ENCODE measurements at places on chromosomes 12 and 14.

- DNase-seq = no peak
Observed at GRCh38 chr14:60773558-60773957, 39.0 kb downstream of the MNAT1 start.

- peak; percentile 21 for DNase-seq
Observed at GRCh38 chr12:89525305-89525823, 483 bp downstream of the POC1B start.

GRCh38 chr14:105477660-105478397, 3.2 kb downstream of the CRIP2 start:
- peak; percentile 84 for DNase-seq

GRCh38 chr14:74907744-74908143, 15.3 kb downstream of the RPS6KL1 start:
- no peak for DNase-seq

- no peak for DNase-seq
Observed at GRCh38 chr12:87920139-87920538, 109.1 kb downstream of the C12orf50 start.

GRCh38 chr12:64792128-64792527, 32.3 kb upstream of the TBC1D30 start:
- DNase-seq = no peak

- DNase-seq = peak; percentile 40
Observed at GRCh38 chr12:57086493-57087009, 2.4 kb upstream of the NAB2 start.

DNA sequence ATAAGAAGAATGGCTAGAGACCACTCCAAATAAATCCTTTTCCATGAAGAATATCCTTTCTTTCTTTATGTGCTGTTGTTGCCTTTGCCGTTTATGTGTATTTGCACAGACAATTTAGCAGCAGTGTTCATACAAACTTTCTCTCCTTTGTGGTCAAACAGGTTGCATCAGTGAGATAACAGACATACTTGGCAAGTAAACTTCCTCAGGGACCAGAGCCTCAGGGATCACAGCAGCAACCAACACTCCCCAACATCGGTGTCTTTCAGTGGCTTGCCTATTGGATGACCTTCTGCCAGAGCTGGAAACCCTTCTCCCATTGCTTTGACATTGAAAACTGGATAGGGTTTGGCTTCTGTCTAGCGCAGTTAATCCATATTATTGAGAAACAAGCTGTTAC, 252.2 kb downstream of the BTG1 start:
- DNase-seq = no peak

- DNase-seq = no peak
Observed at GRCh38 chr12:3371018-3371417, 120.0 kb upstream of the PRMT8 start.

GRCh38 chr14:104819361-104819781, 18.5 kb downstream of the ZBTB42 start:
- no peak for DNase-seq

DNA sequence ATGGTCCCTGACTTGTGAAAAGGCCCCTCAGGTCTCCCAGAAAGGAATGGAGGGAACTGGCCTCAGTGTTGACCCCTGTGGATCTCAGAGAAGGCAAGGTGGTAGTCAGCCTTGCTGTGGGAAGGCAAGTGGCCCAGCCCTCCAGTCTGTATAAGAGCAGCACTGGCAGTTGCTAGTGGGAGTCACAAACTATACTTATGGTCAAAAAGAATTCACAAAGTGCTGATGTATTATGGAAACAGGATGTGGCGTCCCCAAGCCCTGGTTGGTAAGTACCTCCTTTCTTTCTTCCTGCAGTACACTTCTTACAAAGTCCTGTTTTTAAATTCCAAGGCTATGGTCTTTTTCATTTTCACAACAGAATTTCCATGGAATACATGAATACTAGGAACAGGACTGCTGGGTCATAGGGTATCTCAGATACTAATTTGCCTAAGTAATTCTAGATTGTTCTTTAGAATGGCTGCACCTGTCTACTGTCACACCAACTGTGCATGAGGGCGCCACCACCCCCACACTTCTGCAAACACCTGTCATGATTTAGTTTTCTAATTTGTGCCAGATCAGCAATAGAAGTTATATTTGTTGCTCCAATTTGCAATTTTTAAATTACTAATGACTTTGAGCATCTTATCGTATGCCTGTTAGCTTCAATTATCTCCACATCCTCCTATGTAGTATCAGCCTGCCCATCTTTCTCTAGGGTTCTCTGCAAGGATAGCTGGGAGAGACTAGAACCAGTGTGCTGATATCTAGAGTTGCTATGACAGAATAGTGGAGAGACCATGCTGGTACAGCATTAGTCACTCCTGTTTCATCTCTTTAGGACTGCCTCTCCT, 40.7 kb upstream of the TMEM263 start:
- peak; percentile 7 for DNase-seq

DNA sequence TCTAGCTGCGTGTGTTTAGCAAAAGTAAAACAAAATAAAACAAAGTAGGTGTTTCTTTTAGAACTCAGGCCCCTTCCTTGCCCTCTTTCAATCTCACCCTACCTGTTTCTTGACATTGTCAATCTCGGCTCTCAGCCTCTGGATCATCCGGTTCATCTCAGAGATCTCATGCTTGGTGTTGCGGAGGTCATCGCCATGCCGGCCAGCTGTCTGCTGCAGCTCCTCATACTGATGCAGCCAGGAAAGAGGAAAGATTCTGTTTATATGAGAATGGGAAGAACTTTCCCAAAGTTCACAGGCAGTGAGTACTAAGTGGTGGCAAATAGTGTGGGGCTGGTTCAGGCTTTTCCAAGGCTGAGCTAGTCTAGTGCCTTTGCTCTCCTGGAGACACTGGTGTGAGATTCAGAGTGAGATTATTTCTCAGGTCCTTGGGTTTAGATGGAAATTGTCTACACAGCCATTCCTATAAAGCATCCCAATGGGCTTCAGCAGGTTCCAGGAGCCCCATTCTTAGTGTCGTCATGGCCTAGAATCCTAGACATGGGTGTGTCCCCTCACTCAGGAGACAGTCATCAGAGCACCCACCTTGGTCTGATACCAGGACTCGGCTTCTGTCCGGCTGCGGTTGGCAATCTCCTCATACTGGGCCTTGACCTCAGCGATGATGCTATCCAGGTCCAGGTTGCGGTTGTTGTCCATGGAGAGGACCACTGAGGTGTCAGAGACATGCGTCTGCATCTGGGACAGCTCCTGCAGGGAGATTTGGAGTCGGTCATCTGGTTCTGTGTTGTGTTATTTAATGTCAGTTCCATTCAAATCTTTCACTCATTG, 3.0 kb downstream of the KRT5 start:
- no peak for DNase-seq

- no peak for DNase-seq
Observed at GRCh38 chr12:75602106-75602505, 90.7 kb upstream of the KRR1 start.

GRCh38 chr12:57110104-57111030, 795 bp downstream of the STAT6 start:
- DNase-seq = peak; percentile 49

- DNase-seq = no peak
Observed at GRCh38 chr12:128178966-128179365, 88.0 kb upstream of the TMEM132C start.

DNA sequence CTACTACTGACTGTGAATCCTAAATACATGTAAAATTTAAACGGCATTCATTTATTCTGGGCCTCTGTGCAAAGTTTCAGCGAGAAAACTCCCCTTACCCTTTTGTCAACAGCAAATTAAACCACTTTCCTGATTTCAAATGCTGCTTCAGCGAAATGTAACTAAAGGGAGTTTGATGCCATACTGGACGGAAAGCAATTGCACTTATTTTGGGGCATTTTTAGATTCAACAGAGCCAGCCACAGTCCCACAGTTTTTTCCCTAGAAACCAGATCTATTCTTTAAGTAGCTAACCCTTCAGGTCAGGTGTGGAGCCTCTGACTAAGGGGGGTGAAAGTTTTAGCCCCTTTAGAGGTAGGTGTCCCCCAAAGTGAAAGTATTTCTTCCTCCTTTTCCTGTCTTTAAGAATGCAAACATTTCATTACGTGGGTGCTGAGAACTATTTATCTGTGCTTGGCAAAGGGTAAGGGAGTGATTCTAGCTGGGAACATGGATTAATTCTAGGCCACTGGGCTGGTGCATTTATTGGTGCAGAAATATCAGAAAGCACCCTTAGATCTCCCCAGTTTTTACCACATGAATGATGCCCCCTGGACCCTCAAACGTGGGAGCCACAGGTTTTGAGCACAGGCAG, 72.7 kb downstream of the SPTB start:
- no peak for DNase-seq

GRCh38 chr12:53963434-53964314, 9.0 kb downstream of the HOXC12 start:
- DNase-seq = no peak

GRCh38 chr12:76563061-76563460, 3.5 kb upstream of the OSBPL8 start:
- no peak for DNase-seq

DNA sequence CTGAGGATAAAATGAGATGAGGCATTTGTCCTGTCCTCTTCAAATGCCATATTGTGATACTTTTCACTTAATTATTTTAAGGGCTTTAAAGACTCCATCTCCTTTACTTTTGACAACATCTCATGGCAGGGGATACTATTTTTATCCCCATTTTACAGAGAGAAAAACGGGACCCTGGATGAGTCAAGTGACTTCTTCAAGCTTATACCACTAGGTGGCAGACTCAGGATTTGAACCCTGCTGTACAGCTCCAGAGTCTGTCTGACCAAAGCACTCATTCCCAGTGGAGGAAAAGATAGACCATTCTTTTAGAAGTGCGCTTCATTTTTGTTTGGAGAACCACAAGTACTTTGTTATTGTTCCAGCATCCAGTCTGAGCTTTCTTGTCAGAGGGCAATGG, 1.7 kb upstream of the SMOC1 start:
- no peak for DNase-seq

GRCh38 chr12:128077211-128077916, 189.6 kb upstream of the TMEM132C start:
- DNase-seq = no peak

DNA sequence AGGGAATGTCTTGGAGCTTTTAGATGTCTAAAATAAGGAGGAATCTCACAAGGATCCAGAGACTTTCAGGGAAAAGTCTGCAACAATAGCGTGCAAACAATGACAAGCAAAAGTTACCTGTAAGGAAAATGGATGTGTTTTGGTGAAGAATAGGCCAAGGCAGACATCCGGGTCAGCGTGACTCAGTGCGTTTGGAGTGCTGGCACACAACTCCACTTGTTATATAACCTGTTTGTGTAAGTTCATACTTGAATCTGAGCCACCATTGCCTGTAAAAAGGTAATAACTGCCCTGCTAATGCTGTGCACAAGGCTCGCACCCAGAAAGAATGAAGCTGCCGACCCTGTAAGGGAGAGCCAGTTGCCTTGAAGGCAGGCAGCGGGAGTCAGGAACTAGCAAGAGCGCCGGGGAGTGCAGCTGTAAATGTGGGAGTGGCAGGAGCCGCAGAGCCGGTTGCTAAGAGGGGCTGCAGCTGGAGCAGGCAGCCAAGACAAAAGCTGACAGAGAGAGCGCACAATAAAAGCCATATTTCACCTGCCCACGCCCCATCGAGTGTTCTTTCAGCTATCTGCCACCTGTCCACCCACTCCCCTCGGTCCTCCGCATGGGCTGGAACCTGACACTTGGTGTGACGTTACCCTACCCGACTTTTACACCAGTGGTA, 638.5 kb upstream of the MIS18BP1 start:
- no peak for DNase-seq

GRCh38 chr14:92099802-92100201, 6.6 kb downstream of the ATXN3 start:
- DNase-seq = no peak

GRCh38 chr14:48792376-48793024, 793.7 kb downstream of the RPS29 start:
- DNase-seq = no peak

GRCh38 chr14:68576496-68577244, 216.2 kb downstream of the ZFP36L1 start:
- DNase-seq = no peak

- no peak for DNase-seq
Observed at GRCh38 chr14:105711841-105712460, 185.6 kb downstream of the TMEM121 start.

- no peak for DNase-seq
Observed at GRCh38 chr14:54651649-54652048, 84.7 kb downstream of the SAMD4A start.

- no peak for DNase-seq
Observed at GRCh38 chr12:124993626-124994436, at the start of gene BRI3BP. Gene BRI3BP, plus strand, starts transcription at chr12:124993645. Its CDS starts 146 bp downstream, at chr12:124993791.

Data from CD4-positive, alpha-beta T cell treated with Interleukin-6 at 100 ng/mL for 8 hours (primary cell).